GM18507 (cell line): ENCODE measurements at places on chromosomes 1 and 21.

GRCh38 chr1:59477286-59477685 lies 180.4 kb downstream of the FGGY start:
- DNase-seq = no peak

DNA sequence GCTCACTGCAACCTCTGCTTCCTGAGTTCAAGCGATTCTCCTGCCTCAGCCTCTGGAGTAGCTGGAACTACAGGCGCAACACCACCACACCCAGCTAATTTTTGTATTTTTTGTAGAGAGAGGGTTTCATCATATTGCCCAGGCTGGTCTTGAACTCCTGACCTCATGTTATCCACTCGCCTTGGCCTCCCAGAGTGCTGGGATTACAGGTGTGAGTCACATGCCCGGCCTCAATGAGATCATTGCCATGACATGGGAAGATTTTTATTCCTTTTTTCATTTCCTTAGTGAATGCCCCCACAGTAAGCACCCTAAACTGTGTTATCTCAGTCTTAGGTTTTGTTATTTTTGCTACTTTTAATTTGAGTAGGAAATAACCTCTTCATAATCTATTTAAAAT lies 977.9 kb downstream of the BRINP3 start:
- no peak for DNase-seq

DNA sequence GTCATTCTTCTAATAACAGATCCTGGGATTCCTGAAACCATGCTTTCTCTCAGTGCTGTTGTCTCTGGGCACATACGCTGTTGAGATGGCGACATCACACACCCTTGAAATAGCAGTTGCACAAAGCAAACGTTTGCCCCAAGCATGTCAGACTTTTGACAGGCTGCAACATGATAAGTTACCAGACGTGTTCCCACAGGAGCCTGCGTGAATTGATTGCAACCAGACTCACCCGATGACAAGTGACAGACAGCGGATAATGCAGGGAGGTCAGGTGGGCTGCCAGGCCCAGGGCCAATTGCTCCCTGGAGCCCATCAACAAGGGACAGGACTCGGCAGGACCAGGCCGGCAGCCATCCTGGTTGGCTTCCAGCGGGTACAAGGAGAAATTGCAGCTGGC lies 310.9 kb downstream of the SIPA1L2 start:
- no peak for DNase-seq

DNA sequence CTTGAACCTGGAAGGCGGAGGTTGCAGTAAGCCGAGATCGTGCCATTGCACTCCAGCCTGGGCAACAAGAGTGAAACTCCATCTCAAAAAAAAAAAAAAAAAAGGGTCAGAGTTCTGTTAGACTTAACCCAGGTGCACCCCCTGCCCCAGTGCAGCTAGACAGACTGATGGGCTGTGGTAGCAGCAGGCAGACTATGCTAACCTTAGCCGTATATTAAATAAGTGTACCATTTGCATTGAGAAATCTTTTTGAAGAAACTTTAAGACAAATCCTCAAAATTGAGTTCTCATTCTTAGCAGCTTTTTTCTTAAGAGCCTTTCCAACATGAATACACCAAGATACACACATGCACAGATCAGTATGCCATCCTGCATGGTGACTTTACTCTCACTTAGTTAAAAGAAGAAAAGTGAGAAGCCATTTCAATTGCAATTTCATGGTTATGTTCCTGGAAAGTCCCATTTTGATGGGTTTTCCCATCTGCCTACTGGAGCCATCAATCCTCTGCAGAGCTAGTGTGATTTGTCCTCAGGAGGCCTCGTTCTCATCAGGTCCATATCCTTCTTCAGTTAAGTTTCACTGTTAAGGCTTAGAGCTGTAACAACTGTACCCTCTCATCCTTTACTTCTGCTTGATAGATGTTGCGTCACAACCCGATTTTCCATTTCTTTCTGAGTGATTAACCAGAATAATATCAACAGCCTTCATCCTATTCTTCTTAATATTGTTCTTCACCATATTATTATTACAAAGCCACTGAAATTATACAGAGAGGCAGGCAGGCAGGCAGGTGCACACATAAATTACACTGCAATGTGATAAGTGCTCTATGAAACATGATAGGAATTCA lies 7.3 kb downstream of the FCRLB start:
- DNase-seq = no peak

DNA sequence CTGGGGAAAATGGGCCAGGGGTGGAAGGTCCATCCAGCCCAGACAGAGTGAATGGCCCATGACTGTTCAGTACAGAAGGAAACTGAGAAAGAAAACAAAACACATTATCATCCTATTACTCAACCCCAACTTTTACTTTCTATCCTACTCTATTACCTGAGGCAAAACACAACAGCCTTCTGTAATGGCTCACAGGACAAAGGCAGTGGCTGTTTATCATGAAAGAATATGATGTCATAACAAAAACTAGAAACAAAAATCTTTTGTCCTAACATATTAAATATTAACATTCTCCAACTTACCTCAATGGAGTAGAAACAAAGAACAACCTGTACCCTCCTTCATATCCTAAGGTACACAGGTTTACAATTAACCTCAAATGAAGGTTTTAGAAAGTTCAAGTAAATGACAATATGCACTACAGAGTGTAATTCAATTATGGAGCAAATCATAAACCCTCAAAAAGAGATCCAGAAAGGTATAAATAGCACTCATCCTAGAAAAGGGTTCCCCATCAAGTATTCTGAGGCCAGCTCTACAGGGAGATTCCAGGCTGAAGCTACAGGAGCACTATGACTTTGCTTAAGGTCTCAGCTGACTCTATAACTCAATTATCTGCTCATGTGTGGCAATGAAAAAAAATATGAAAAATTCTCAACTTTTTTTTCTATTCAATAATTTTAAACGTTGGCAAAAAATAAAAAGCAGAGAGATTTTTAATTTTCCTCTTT lies 15.1 kb downstream of the ELK4 start:
- DNase-seq = no peak

GRCh38 chr1:83098131-83098530 lies 900.8 kb downstream of the TTLL7 start:
- DNase-seq = no peak

GRCh38 chr1:3530926-3531818 lies 76.7 kb downstream of the ARHGEF16 start:
- no peak for DNase-seq

DNA sequence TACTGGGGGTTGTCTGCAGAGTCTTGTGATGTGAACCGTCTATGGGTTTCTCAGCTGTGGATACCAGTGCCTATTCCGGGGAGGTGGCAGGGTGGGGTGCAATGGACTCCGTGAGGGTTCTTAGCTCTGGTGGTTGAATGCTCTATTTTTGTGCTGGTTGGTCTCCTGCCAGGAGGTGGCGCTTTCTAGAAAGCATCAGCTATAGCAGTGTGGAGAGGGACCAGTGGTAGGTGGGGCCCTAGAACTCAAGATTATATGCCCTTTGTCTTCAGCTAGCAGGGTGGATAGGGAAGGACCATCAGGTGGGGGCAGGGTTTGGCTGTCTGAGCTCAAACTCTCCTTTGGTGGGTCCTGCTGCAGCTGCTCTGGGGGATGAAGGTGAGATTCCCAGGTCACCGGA lies 127.3 kb upstream of the PLD5 start:
- DNase-seq = no peak

DNA sequence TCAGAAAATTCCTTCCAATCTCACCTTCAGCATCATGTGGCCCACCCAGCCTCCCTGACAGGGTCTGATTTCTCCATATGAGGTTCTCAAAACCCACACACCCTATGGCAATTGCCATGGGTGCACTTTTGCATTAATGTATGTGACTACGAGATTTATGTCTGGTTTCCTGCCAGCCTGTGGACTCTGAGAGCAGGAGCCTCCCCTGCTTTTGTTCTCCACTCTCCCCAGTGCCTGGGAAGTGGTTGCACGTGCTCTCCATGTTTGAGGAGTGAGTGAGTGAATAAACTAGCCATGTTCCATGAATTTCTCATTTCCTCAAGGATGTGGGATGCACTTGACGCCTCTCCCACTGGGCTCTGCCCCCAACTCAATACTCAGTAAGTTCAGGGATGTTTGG lies 91.2 kb downstream of the ACTL8 start:
- DNase-seq = no peak

DNA sequence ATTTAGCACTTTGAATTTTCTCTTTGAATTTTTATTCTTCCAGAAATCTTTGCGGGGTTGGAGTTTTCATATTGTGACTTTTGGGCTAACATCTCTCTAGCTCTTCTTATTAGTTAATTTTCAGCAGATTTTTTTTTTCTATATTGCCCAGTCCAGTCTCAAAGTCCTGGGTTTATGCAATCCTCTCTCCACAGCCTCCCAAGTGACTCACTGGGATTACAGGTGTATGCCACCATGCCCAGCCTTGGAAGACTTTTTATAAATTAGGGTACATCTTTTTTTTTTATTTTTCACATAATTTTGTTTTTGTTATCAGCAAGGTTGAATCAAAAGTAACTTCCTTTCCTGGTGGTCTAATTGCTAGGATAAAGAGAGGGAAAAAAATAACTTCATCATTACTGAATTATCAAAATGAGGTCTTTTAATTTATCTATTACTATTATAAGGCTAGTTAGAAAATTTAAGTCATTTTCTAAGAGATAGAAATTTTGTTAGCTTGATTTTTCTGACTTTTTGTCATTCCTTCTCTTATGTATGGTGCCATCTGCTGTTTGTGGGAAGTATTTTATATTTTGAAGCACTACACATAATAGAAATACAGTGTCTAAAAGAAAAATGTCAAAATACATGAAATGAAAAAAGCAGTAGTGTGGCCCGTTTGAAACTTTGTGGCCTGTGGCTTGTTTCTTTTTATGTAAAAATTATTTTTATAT lies 273.4 kb upstream of the CACYBP start:
- DNase-seq = no peak

DNA sequence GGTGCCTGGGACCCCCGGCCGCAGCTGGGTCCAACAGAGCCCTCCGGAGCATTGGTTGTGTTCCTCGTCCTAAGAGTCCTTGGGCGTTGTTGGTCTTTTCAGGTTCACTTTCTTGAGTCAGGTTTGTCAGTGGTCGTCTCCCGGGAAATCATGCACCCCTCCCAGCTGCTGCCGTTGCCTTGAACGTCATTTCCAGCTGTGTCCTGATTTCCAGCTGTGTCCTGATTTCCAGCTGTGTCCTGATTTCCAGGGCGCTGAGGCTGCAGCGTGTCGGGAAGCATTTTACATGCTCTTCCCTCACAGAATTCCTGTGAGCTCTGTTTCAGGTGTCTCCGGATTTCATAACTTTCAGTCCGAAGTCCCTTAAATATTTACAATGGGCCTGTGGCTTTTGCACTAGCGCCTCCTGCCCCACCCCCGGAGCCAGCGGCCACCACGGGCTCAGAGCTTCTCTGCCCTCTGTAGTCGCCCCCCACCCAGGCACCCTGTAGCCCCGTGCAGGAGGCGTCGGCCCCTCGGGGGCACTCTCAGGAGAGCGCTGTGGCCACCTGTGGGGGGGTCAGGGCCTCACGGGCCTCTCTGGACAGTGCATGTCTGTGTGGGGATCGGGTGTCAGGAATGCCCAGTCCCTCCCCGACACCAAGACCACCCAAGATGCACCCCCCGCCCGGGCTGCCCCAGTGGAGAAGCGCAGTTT lies 66.7 kb downstream of the COL18A1 start:
- DNase-seq = no peak

DNA sequence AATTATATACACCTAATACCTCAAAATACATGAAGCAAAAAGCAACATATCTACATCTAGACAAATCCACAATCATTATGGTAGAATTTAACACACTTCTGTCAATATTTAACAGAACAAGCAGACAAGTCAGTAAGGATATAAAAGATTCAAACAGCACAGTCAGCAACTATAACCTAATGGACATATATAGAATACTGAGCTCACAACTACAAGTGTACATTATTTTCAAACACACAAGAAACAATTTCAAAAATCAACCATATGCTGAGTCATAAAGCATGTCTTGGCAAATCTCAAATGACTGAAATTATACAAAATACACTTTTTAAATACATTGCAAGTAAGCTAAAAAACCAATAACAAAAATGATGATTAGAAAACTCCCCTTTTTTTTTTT lies 178.0 kb downstream of the TOMM20 start:
- DNase-seq = no peak

DNA sequence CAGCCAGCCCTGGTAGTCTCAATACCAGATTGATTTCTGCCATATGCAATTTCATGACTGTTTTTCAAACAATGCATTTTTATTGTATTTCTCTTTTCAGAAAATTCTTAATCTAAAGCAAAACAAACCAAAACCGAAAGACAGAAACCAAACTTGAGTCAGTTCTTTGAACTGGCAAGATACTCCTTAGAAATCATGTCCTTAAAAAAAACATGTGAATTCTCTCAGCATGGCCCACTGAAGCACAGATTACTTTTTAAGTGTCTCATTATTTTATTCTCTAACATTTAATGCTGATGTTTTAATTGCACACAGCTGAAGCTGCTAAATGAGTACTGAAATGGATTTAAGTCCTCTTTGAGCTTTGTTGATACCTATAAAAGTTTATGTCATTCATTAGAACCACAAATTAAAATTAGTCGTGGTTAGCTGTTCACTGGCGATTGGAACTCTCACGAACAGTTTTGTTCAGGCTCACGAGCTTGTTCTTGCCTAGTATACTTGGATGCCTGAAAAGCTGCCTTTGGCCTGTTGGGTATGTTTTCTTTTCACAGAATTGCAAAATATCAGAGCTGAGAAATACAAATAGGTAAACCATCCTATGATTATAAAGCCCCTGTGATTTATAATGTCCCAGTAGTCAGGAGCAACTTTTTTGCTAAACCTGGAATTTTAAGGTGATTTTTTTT lies 87.5 kb downstream of the CAMTA1 start:
- DNase-seq = no peak

- no peak for DNase-seq
These were observed 76.2 kb upstream of the VAMP3 start for GRCh38 chr1:7694600-7695496.

- no peak for DNase-seq
These were observed 32.1 kb upstream of the PDE9A start for GRCh38 chr21:42621166-42621818.

DNA sequence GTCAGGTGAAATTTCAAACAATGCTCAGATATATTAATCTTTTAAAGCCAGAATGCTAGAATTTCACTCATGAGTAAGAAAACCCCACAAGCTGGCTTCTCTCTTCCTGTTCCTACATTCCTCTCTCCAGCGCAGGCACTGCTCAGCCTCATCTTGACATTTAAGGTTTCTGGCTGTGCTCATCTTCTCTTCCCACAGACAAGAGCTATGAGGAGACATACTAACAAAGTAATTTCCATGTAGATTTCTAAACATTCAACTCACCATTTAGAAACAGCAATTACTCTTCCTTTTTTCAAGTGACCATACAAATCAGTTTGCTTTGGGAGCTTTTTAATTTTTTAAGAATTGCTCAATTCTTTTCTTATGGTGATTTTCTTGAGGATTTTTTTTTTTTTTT lies 7.8 kb upstream of the LRRC8D start:
- no peak for DNase-seq

- DNase-seq = no peak
These were observed 24.2 kb upstream of the CTBS start for GRCh38 chr1:84598418-84598817.

DNA sequence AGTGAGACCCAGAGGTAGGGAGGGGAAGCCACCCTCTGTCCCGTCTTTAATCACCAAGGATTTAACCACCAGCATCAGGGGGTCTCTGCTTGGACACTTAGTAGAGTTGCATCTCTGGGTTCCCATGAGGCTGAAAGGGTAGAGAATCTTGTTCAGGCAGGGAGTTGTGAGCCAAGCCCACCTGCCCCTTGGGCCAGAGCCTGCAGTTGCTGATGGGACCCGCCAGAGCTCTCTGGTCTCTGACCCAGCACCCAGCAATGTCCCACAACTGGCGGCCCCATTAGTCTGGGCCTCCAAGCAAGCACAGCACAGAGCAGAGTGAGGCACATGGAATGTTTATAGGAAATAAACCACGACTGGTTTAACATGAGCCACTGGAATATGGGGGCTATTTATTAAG lies 166.3 kb downstream of the TRIM33 start:
- no peak for DNase-seq

- DNase-seq = no peak
These were observed 9.6 kb downstream of the IGSF9 start for GRCh38 chr1:159935719-159936272.
